Activated naive CD8-positive, alpha-beta T cell treated with anti-CD3 and anti-CD28 coated beads, Interleukin-2, amount 50 U/mL, for 16 hours (primary cell): ENCODE measurements at places on chromosomes 12 and 14.

DNA sequence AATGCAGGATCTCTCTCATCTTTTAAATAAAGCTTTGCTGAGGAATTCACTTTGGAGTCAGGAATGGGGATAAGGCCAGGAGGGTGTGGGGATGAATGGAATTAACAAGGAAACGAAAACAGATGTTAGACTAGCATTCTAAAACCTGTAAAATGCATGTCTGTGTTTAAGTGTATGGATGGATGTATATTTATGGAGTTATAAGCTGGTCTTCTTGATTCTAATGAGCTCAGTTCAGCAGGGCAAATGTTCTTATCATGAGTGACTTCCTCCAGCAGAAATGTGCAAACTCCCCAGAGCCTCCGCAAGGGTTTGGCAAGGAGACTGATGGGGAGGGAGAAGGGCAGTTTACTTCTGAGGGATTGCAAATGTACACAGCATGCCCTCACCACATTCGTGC lies 149.1 kb downstream of the NTF3 start:
- no peak for DNase-seq

DNA sequence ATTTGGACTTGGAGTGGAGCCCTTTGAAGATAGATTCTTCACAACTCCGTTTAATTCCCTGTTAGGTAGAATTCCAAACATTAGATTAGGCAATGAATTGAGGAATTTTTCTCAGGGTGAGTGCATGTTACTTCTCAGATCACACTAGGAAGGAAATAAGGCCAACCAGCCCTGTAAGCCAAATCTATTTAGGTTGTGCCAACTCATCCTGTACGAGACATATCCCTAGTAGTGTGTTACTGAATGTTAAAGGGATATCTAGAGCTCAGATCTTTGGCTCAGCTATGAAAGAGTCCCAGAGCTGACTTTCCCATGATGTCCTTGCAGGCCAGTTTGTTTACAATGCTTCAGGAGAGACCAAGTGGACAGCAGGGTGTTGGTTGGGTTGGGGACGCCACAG lies 45.6 kb downstream of the GPHB5 start:
- DNase-seq = no peak

- no peak for DNase-seq
Measured at GRCh38 chr14:59656473-59656872, 79.9 kb upstream of the CCDC175 start.

DNA sequence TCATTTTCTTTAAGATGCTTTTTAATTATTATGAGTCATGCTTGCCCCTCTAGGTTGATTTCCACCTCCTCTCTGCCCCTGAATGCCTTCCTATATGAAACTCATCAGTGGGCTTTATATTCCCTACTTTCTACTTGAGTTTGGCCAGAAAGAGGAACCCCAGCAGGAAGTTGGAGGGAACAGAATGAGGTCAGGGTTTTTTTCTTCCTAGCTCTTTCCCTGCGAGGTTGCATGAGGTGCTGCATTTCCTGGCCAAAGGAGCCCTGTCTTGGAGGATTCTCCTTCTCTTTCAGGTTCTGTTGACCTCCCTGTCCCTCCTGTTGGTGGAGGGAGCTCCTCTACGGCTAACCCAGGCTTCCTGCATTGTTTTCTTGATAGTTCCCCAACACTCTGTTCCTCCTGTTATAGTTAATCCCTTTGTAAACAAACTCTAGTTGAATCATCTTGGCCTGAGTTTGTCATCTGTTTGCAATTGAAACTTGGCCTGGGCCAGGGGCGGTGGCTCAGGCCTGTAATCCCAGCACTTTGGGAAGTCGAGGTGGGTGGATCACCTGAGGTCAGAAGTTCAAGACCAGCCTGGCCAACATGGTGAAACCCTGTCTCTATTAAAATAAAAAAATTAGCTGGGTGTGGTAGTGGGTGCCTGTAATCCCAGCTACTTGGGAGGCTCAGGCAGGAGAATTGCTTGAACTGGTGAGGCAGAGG lies 15.3 kb upstream of the SPIC start:
- no peak for DNase-seq

- DNase-seq = no peak
Measured at GRCh38 chr12:27396216-27396815, 50.2 kb upstream of the SMCO2 start.

DNA sequence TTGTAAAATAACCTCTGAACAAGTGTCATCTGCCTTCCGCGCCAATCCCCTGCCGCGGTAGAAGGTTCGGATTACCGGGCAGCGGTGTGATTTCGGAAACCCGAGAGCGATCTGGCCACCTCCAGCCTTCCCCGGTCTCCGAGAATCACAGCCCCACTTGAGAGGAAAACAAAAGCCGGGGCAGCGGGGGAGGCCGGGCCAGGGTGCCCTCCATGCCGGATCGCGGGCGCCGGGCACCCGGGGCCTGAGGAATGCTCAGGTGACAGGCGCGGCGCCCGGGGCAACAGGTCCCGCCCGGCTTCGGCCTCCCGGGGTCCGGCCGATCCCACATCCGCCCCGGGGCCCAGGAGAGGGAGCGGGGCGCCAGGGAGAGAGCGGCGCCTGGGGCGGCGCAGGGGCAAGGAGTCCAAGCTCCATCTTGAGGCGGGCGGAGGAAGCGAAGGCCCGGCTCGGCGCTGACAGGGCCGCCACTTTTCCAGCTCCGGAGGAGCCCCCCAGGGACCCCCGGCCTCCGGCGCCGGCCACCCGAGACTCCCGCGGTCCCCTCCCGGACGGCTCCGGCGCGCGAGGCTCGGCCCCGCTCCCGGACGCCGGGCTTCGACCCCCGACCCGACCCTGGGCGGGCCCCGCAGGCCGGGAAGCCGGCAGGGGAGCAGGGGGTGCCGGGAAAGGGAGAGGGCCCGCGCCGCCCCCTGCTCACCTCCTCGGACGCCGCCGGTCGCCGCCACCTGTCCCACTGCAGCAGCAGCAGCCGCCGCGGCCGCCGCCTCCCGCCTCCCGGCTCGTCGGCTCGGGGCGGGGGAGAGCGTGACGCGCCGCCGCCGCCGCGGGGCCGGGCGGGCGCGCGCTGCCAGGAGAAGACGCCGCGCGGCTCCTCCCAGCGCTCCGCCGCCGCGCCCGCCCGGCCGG lies at the start of gene CLIP1:
TSS of gene CLIP1 (minus strand) at position 849 of the 909 bp plus-strand sequence. CDS start 42,217 bp downstream, outside the sequence.
- DNase-seq = peak; percentile 14

GRCh38 chr14:26765768-26766520 lies 168.1 kb upstream of the NOVA1 start:
- no peak for DNase-seq

DNA sequence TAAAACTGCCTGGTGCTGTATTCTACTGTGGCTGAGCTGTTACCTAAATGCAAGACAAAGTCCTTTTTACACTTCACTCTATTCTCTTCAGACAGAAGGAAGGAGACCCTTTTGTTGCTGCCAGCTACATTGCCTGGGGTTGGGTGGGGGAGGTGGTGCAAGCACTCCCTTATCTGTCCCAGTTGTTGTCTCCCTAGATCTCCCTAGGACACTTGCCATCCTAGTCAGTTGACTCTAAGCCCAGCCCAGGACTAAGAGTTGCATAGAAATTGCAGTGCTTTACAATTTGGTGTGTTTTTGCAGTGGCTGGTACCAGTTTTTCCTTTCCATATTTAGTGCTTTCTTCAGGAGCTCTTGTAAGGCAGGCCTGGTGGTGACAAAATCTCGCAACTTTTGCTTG lies 35.1 kb downstream of the SCYL2 start:
- DNase-seq = no peak

DNA sequence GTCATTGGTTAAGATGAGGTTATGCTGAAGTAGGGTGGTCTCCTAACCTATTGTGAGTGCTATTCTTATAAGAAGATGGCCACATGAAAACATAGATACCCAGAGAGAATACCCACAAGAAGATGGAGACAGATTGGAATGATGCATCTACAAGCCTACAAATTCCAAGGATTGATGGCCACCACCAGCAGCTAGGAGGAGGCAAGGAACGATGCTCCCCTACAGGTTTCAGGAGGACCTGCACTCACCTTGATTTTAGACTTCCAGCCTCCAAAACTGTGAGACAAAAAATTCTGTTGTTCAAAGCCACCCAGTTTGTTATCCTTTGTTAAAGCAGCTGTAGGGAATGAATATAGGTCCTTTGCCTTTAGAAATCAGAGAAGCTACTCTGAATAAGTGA lies 227.4 kb downstream of the NEDD1 start:
- DNase-seq = no peak

DNA sequence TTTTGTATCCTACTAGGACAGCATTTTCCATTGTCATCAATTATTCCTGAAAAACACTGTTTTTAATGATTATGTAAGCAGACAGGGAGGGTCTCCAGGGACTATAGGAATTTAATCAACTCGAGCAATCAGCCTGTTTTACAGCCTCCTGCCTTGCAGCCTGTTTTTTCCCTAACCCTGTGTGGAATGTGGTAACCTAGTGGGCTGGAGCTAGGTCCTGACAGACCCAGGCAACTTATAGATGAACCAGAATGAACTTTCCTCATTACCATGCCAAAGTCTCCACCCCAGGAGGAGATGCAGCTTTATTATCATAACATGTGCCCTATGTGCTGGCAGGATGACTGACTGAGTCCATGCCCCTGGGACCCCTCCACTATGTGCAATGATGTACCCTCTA lies 375.1 kb downstream of the BMP4 start:
- DNase-seq = no peak

- DNase-seq = no peak
Measured at GRCh38 chr14:102080183-102081080, 6.4 kb downstream of the HSP90AA1 start.
